ENCODE measurements at places on chromosomes 16 and 17. TPM values are rescaled to one million over a fixed set of nuclear protein-coding genes. Genes with fewer than 3 reads are reported as not detected.

C1QTNF1 gene
- 28.5 TPM for total RNA-seq

CUEDC1 gene
- total RNA-seq, result 30.7 TPM

PRSS21 gene
- total RNA-seq, result not detected

ADAP2 gene
- 18.2 TPM for total RNA-seq

MMP25 gene
- total RNA-seq, result not detected

TNFRSF17 gene
- not detected for total RNA-seq

CETP gene
- total RNA-seq, result 0.55 TPM

PRPSAP1 gene
- 43.9 TPM for total RNA-seq

FOXF1 gene
- 68.6 TPM for total RNA-seq

NPB gene
- total RNA-seq, result 1.8 TPM

MT4 gene
- not detected for total RNA-seq

GAS7 gene
- 64.2 TPM for total RNA-seq

DNA sequence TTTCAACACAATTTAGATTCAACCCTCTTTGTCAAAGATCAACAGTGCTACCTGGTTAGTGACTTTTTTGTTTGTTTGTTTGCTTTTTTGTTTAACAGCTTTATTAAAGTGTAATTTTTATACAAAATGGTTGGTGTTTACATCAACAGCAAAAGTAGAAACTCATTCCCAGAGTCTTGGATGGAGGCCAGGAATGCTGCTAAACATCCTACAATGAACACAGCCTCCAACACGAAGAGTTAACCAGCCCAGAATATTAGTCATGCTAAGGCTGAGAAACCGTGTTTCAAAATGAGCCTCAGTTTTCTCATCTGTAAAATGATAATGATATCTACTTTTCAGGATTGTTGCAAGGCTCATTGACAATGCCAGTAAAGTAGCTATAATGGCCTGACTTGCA is 211.0 kb upstream of the MAF start:
- no peak overlapping the region for H3K4me3 ChIP-seq
- H3K36me3 ChIP-seq, result no peaks in the 10 kb centered on the region
- H3K4me1 ChIP-seq, result no peaks in the 10 kb centered on the region
- H3K27me3 ChIP-seq, result no peaks in the 10 kb centered on the region
- H3K27ac ChIP-seq, result no peak overlapping the region

GRCh38 chr16:78405040-78405439 is 305.6 kb downstream of the WWOX start:
- H3K27ac ChIP-seq, result no peak overlapping the region
- no peaks in the 10 kb centered on the region for H3K36me3 ChIP-seq
- no peak for DNase-seq
- no peaks in the 10 kb centered on the region for H3K27me3 ChIP-seq
- no peak overlapping the region for H3K4me3 ChIP-seq

DNA sequence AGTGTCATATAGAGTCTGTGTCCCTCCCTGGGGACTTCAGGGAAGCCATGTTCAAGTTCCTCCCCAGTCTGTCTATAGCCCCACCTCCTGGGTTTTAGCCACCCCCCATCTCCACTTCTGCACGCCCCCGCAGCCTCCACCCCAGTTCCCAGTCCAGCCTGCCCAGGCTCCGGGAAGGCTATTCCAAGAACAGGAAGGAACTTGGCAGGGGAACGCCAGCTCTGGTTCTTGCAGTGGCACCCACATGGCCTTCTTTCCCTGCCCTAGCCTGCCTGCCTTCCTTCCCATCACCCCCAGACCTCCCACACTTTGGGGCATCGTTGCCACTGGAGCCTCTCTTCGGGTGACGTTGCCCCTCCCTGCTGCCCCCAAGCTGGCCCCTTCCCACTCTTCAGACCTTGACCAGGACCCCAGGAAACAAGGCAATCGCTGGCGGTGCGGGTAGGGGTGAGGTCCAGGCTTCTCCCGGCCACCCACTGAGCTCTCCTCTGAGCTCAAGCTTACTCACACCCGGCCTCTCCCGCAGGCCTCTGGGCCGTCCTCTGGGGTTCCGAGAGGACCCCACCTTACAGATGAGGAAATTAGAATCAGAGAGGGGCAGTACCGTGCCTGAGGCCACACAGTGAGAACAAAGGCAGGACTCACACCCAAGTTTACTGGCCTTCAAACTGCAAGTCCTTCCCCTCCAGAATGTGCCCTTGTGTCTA is 9.2 kb upstream of the CES4A start:
- no peaks in the 10 kb centered on the region for H3K36me3 ChIP-seq
- H3K4me1 ChIP-seq, result no peaks in the 10 kb centered on the region
- no peak overlapping the region for H3K4me3 ChIP-seq
- H3K27me3 ChIP-seq, result peaks cover 7% of the 10 kb centered on the region

DNA sequence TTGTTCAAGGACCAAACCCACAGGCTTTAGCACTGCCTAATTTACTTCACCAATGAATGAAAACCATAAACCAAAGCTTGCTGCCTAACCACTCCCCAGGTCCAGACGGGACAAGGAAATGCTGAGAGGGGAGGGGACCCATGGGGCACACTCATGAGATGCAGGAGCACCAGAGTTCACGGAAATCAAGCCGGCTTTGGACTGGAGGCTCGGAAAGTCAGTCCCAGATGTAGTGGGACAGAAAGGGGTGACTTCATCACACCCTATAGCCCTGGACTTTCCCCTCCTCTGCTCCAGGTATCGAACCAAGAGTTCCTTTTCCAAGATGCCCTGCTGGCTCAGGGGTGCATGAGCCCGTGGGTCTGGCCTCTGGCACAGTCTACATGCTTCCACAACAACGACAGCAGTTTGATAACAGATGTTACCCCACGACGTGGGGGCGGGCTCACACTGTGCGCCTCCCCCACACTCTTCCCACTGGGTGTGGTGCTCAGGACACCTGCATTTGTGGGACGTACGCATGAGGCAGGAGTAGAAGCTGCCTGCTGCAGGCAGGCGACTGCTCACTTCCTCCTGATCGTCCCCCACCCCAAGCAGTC is 63.2 kb downstream of the AMFR start:
- H3K4me1 ChIP-seq, result no peaks in the 10 kb centered on the region
- H3K27me3 ChIP-seq, result no peaks in the 10 kb centered on the region
- DNase-seq, result peak; percentile 55
- H3K36me3 ChIP-seq, result peaks cover 35% of the 10 kb centered on the region

DNA sequence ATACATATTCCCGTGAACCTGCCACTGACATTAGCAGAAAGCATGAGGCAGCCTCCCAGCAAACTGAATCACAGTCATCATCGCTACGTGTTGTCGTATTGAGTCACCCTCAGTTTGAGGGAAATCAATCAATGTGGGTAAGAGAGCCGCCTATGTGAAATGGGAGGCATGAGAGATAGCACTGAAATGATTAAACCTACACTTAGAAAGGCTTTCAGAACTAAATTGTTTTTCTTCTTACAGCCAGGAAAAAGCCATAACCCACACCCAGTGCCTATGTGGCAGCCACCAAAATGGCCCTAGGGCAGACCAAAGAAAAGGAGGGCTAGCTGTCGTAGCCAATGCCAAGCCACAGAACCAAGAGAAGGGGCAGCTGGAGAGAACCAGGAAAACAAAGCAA is 90.5 kb downstream of the ADAMTS18 start:
- no peaks in the 10 kb centered on the region for H3K36me3 ChIP-seq
- H3K4me1 ChIP-seq, result no peaks in the 10 kb centered on the region
- no peak overlapping the region for H3K4me3 ChIP-seq
- no peak overlapping the region for H3K27ac ChIP-seq
- H3K27me3 ChIP-seq, result no peaks in the 10 kb centered on the region

GRCh38 chr17:63132459-63132911 is 166.4 kb downstream of the TANC2 start:
- no peaks in the 10 kb centered on the region for H3K4me1 ChIP-seq
- no peak for DNase-seq
- H3K27me3 ChIP-seq, result no peaks in the 10 kb centered on the region
- H3K4me3 ChIP-seq, result no peak overlapping the region

- peaks cover 10% of the 10 kb centered on the region for H3K4me1 ChIP-seq
- no peaks in the 10 kb centered on the region for H3K27me3 ChIP-seq
- peak overlapping the region; percentile 47 for H3K4me3 ChIP-seq
- peak; percentile 98 for DNase-seq
- H3K27ac ChIP-seq, result peak overlapping the region; percentile 27
Measured at GRCh38 chr17:16584273-16584995, 15.4 kb upstream of the ZNF287 start.

DNA sequence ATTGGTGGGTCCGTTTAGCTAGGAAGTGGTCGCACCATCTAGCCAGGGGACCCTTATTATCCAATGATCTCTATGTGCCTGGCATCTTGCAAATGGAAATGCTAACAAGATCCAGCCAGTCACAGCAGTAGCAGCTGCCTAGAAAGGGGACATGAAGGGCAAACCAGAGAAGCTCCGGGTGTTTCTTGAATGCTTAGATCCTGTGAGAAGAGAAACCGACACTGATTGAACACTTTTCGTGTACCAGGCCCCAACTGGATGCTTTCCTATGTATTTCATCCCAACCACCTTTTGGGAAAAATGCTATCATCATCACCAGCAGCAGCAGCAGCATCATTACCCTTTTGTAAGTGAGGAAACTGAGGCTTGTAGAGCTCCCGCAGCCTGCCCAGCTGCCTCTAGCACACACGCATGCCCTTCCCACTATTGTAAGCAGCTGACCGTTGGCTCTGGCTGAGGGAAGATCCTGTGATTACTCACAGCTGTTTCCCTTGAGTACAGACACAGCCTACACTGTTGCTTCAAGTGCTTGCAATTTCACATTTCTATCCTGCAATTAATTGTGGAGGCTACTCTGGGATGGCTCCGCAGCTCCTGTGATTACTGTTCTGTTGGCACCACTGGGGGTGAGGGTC is 180.7 kb upstream of the CACNG5 start:
- H3K27me3 ChIP-seq, result no peaks in the 10 kb centered on the region
- H3K36me3 ChIP-seq, result no peaks in the 10 kb centered on the region
- H3K4me1 ChIP-seq, result peaks cover 51% of the 10 kb centered on the region
- no peak overlapping the region for H3K4me3 ChIP-seq

- no peak for DNase-seq
- H3K4me1 ChIP-seq, result no peaks in the 10 kb centered on the region
- no peaks in the 10 kb centered on the region for H3K27me3 ChIP-seq
Measured at GRCh38 chr17:72307836-72308235, 187.0 kb downstream of the SOX9 start.

DNA sequence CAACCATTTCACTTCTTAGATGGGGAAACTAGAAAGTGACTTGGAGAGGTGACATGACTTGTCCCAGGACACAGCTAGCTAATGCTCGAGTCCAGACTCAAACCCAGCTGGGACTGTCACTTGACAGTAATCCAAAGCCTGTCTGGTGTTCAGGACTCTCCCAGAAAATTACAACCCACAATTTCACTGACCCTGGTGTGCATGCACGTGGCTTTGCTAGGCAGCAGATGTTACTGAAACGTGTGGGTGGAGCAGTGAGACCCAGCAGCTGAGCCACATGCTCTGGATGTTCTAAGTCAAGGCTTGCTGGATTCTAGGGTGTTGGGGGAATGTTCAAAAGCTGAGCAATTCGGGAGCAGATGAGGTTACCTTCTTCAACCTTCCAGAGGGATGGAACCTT is 364.6 kb downstream of the GRIN2A start:
- H3K36me3 ChIP-seq, result no peaks in the 10 kb centered on the region
- DNase-seq, result no peak
- no peak overlapping the region for H3K4me3 ChIP-seq
- H3K27me3 ChIP-seq, result no peaks in the 10 kb centered on the region
- no peak overlapping the region for H3K27ac ChIP-seq

DNA sequence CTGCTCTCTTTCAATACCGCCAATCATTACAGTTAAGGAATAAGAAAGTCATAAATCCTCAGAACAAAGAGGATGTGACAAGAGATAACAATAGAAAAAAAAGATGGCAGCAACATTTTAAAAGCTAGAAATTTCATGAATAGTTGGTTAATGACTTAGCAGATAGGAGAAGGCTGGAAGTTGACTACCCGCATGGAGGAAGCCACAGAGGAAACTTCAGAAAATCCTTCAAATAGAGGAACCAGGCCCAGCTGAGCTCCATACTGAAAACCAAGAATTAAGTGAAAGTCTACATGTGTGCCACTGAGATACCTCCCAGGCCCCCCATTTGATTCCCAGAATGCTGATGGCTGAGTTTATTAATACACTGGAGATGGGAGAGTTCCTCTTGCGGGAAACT is 109.3 kb downstream of the GSG1L start:
- no peaks in the 10 kb centered on the region for H3K36me3 ChIP-seq
- no peaks in the 10 kb centered on the region for H3K4me1 ChIP-seq
- DNase-seq, result no peak
- no peak overlapping the region for H3K4me3 ChIP-seq
- H3K27ac ChIP-seq, result no peak overlapping the region
- no peaks in the 10 kb centered on the region for H3K27me3 ChIP-seq

DNA sequence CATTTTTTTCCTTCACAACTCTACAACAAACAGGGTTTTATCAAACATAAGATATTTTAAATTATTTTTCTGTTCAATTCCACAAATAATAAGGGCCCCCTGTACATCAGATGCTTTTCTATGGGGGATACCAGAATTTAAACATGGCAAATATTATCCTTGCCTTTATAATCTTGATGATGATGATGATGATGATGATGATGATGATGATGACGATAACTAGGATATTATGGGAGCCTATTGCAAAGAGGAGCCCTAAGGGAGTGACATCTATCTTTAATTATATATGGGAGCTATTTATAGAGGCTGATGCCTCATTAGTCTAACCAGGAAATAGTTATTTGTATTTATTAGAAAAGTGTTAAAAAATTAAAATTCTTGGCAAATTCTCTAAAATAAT is 6.8 kb downstream of the MEIOC start:
- H3K27me3 ChIP-seq, result no peaks in the 10 kb centered on the region
- DNase-seq, result no peak
- no peaks in the 10 kb centered on the region for H3K4me1 ChIP-seq
- H3K36me3 ChIP-seq, result no peaks in the 10 kb centered on the region
- H3K27ac ChIP-seq, result no peak overlapping the region
- no peak overlapping the region for H3K4me3 ChIP-seq

- no peaks in the 10 kb centered on the region for H3K4me1 ChIP-seq
- H3K27ac ChIP-seq, result no peak overlapping the region
- DNase-seq, result no peak
- no peaks in the 10 kb centered on the region for H3K27me3 ChIP-seq
- H3K4me3 ChIP-seq, result no peak overlapping the region
Measured at GRCh38 chr17:63947711-63948330, 15.7 kb upstream of the CD79B start.

- H3K27ac ChIP-seq, result no peak overlapping the region
- H3K4me3 ChIP-seq, result no peak overlapping the region
- peaks cover 9% of the 10 kb centered on the region for H3K27me3 ChIP-seq
- H3K36me3 ChIP-seq, result no peaks in the 10 kb centered on the region
Measured at GRCh38 chr16:86850670-86851069, 272.3 kb downstream of the FOXL1 start.

- H3K4me3 ChIP-seq, result no peak overlapping the region
- DNase-seq, result peak; percentile 95
- no peaks in the 10 kb centered on the region for H3K36me3 ChIP-seq
- H3K27ac ChIP-seq, result peak overlapping the region; percentile 89
- no peaks in the 10 kb centered on the region for H3K27me3 ChIP-seq
Measured at GRCh38 chr17:78935419-78936323, 10.5 kb upstream of the TIMP2 start.

- H3K4me1 ChIP-seq, result no peaks in the 10 kb centered on the region
- no peaks in the 10 kb centered on the region for H3K27me3 ChIP-seq
Measured at GRCh38 chr17:17313350-17313991, 10.3 kb downstream of the NT5M start.

Measured in sigmoid colon (tissue), 7 donors.